ENCODE measurements at places on chromosomes 6 and 20.
A peak's percentile ranks its signal among the peaks of the same experiment; 100 is the strongest.

GRCh38 chr6:28553986-28554881, 28.6 kb downstream of the GPX5 start:
- DNase-seq: no peak

DNA sequence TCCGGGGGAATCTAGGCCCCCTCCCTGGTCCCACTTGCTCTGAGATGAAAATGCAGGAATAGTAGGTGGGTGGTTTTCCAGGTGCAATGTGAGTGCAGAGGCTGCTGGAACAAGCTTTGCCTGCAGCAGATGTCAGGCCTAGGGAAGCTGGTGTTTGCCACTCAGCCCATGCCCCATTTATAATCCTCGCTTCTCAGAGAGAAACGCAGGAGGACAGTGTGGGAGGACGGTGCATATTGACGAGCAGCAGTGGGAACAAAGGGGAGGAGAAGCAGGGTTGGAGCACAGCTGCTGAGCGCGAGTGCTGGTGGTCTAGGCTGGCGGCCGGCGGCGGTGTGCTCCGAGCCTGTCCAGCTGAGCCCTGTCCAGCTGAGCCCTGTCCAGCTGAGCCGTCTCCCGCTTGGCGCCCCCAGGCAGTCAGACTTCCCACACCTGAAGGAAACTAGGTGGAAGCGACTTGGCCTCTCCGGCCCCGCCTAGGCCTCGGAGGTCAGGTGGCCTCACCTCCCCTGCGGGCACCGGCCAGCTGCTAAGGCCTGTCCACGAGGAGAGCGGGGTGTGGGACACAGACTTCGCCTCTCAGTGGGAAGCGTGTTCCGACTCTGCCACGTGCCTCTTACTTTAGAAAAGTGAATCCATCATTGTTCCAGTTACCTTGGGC, 49.7 kb upstream of the FRMD1 start:
- no peak for DNase-seq

DNA sequence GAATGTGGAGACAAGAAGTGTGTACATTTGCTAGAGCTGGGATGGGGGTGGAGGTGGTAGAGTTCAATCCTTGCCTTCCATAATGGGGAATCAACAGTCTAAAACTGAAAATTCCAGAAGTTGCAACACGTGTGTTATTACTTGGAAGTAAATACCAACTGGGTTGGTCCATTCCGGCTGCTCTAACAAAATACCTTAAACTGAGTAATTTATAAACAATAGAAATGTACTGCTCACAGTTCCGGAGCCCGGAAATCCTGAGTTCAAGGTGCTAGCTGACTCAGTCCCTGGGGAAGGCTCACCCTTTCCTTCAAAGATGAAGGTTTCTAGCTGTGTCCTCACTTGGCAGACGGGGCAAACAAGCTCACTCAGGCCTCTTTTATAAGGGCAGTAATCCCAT, 59.0 kb downstream of the RIN2 start:
- peak; percentile 31 for DNase-seq

GRCh38 chr6:32889533-32889932, 35.5 kb downstream of the PSMB9 start:
- no peak for DNase-seq

- DNase-seq: peak; percentile 52
Measured at GRCh38 chr20:19688031-19688806, 69.8 kb upstream of the RIN2 start.

DNA sequence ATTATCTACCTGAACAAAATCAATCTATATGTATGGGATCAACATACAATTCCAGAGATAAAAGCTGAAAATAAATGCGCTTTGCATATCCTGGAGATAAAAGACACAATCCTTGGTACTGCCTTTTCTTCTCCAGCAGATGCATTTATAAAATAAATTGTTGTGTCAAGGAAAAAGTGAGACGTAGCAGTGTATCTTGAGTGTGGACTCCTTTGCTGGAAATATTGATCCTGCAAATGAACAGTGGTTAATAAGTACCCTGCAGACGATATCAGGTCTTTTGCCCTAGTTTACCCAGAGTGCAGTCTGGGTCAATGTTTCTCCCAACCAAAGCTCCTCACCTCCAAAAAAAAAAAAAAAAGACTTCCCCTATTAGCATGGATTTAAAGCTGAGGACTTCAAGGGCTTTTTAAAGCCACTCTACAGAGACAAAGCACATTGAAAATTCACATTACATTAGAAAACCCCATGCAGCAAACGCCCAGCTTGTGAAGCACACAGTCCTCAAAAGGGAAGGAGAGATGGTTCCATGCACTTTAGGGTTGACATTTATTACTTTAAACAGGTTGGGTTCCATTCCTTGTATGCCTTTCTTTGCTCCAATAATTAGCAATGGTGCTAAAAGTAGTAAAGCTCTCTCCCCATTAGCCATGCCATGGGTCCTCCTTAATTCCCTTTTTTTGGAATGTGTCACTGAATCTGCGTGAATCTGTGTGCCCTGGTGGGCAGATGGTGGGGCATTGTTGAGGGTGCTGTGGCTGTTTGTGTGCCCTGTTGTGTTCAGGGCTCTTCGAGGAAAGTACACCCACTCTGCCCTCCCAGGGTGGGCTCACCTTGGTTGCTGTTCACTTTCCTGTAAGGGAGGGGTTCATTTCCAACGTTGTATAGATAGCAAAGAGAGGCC, 21.1 kb downstream of the FOXA2 start:
- no peak for DNase-seq

DNA sequence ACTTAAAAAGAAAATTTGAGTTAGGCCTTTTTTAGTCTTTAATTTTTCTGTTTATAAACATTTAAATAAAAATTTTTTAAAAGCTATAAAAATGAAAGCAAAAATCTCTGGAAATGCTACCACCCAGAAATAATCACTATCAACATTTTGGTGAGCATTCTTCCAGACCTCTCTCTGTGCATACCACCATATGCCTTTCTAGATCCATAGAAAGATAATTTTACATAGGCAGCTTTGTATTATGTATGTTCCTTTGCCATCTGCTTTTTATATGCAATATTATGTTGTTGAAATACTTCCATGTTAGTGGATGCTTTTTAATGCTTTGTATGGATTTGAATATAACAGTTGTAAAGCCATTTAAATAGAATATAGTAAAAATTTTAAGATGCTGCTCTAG, 496.7 kb upstream of the HTR1E start:
- DNase-seq: no peak

DNA sequence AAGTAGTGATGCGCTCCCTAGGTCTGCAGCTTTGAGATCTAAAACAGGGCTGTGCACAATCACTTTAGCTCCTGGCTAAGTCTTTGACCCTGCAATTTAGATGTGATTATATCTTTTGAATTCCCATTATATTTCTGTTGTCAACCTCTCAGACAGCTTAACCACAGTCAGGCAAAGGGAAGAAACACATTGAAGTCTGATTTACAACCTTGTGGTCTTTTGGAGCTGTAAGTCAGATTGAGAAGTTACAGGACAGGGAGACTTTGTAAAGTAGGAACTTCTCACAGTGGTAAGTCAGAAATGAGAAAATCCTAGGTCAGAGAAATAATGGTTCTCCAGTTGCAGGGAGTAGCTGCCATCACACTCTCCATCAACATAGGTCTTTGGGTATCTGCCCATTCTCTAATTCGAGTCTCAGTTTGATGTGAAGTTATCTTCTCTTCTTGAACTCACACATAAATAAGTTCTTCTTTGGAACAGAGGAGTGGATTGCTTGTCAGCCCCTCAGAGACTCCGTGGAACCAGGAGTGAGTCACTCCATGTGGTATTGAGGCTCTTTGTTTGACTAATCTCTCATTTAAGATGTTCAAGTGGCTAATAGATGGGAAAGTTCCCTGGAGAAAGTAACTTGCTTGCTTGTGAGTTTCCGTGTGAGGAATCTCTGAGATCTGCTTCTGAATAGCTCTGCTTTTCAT, 35.0 kb upstream of the SGK1 start:
- no peak for DNase-seq

DNA sequence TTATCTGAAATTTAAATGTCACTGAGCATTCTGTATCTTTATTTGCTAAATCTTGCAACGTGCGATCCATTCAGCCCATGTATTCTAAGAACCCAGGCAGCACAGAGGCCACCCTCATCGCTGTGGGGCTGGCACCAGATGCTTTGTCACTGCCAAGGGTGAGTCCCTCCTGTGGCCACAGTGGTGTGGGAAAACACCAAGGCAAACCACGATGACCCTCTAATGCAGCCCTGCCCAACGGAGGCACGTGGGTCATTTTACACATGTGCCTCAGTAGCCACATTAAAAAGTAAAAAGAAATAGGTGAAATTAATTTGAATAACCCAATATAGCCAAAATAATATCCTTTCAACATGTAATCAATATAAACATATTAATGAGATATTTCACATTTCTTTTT, 221.7 kb downstream of the UNC5CL start:
- DNase-seq: no peak
